Fibroblast of skin of right quadriceps (primary cell): ENCODE measurements at places on chromosomes 1 and 21.
A peak's percentile ranks its signal among the peaks of the same experiment; 100 is the strongest.

DNA sequence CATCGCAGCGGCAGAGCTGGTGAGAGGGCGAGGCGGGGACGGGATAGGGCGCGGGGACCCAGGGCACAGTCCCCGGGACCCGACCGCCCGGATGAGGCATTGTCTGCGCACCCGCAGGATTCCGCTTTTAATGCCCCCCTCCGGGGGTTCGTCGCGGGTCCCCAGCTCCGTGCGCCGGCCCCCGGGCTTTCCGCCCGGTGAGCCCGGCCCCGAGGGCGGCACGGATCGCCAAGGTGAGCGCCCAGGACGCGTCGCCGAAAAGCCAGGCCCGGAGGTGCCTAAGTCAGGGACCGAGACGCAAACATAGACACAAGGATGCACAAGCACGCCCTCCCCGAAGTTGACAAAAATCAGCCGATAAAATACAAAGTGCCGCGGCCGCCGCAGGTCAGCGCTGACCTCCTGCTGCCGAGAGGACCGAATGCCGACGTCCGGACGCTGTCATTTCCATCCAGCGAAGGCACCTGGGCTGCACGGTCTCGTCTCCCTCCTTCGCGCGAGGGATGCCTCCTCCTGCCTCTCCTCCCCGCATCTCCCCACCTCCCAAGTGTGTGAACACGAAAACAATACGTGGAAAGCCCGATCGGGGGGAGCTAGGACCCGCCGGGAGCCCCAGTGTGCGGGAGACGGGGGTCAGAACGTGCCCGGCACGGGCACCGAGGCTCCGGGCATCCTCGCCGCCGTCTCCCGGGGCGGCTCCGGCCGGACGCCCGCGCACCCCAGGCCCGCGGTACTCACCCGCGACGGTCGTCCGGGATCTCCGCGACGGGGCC is 101.1 kb upstream of the SOD1 start:
- peak; percentile 39 for DNase-seq

- DNase-seq = peak; percentile 76
Observed at GRCh38 chr1:100530880-100531487, 7.0 kb upstream of the GPR88 start.

- DNase-seq = no peak
Observed at GRCh38 chr1:23531562-23532094, 595 bp upstream of the E2F2 start.

DNA sequence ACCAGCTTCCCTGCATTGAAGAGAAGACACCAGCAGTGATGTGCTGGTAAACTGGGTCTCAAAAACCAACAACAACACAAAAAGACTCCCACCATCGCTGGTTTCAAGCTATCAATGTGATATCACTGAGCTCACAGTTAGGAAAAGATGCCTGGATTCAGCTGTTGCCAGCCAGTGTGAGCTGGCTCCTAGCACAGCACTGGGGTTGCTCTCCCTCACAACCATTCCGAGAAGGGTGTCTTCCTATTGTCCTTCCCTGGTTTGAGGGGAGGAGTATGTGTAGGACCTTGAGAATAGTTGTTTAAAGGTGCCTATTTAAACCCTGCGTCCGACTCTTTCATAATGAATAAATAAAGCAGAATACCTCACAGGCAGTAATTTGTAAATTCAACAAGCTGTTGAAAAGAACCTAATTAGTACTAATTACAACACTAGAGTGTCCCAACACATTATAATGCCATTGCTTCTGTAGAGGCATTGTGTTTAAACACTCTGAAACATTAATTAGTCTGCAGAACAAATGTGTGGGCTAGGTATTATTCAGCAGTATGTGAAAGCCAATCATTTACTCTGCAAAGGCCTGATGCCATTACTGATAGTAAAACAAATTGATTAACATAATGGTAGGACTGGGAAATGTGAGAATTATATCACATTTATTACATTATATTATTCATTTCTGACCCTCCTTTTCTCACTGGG is 17.2 kb downstream of the NIBAN1 start:
- no peak for DNase-seq

- DNase-seq = no peak
Observed at GRCh38 chr1:75430526-75430925, 180.4 kb downstream of the SLC44A5 start.

- no peak for DNase-seq
Observed at GRCh38 chr1:181219938-181220337, 131.4 kb downstream of the IER5 start.

GRCh38 chr1:62621907-62622306 is 24.6 kb downstream of the ANGPTL3 start:
- peak; percentile 92 for DNase-seq

DNA sequence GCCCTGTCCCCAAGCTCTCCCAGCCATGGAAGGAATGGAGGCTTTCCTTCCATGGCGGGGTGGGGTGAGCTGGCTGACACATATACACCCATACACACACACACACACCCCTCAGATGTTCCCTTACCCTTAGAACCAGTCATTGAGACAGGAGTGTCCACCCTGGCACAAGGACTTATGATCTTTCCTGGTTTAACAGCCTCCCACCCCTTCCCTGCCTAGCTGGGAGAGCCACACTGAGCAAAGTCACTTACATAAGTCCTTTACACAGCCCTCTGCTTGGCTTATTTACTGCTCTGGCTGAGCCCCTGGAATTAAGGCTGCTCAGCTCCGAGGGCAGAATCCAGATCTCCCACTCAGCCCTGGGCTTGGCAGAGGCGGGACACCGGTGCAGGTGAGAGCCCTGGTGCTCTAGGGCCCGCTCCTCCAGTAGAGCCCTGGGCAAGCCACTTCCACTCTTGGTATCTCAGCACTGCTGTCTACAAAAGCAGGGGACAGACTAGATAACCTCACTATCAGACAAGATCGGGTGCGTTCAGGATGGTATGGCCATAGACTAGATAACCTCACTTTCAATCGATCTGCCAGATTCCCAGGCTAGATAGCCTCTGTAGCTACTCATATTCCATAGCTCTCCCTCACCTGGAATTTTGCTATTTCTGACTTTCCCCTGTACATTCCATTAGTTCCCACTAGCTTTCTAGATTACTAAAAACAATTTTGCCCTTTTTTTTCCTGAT is 16.7 kb downstream of the SLC6A9 start:
- DNase-seq = no peak

GRCh38 chr1:156931211-156931952 is 10.9 kb downstream of the LRRC71 start:
- DNase-seq = no peak

GRCh38 chr1:245538671-245539070 is 383.9 kb downstream of the KIF26B start:
- DNase-seq = no peak

GRCh38 chr1:230231774-230232145 is 164.7 kb downstream of the GALNT2 start:
- peak; percentile 9 for DNase-seq

DNA sequence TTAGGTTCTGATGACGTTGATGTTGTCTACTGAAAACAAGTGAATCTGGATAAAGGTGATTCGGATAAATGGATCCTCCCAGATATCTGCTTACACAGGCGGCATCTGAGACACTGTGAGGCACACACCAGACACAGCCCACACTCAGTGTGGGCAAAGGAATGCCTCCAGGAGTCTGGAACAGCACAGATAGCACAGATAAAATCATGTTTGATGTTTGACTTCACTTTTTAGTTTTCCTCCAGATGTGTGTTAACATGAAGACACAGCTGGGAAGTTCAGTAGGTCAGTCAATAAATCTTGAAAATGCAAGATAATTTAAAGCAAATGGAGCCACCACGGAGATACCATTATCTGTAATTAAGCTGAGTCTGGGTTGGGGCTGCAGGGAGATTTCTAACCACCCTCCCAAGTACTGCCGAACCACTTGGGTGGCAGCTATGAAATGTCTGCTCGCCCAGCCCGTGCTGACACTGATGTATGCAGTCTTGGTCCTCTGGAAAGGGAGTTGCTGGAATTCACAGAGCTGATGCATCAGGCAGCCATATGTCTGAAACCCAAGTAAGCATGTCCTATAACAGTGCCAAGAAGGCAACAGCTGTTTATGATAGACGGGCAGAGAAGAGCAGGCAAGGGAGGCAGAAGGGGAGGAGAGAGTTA is 11.7 kb downstream of the CAPN9 start:
- peak; percentile 51 for DNase-seq

DNA sequence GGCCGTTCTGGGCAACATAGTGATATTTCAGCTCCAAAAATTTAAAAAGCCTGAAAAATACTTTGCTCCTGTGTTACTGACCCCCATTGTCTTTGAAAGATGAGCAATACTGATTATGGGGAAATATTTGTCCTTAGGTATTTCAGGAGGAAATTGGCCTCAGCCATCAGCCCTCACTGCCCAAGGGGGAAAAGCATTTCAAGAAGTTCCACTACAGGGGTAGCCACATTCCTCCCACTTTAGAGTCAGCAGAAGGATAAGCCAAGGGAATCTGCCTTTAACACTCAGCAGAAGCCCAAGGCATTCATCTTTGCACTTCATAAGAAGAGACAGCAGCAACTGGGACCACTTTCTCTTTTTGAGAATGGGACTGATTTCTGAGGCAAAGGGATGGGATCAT is 40.5 kb upstream of the ZNF326 start:
- DNase-seq = peak; percentile 16

GRCh38 chr1:229470406-229471043 is 36.6 kb upstream of the ACTA1 start:
- no peak for DNase-seq
